ENCODE measurements at places on chromosomes 5 and 9. TPM values are rescaled to one million over a fixed set of nuclear protein-coding genes. Genes with fewer than 3 reads are reported as not detected.

DNA sequence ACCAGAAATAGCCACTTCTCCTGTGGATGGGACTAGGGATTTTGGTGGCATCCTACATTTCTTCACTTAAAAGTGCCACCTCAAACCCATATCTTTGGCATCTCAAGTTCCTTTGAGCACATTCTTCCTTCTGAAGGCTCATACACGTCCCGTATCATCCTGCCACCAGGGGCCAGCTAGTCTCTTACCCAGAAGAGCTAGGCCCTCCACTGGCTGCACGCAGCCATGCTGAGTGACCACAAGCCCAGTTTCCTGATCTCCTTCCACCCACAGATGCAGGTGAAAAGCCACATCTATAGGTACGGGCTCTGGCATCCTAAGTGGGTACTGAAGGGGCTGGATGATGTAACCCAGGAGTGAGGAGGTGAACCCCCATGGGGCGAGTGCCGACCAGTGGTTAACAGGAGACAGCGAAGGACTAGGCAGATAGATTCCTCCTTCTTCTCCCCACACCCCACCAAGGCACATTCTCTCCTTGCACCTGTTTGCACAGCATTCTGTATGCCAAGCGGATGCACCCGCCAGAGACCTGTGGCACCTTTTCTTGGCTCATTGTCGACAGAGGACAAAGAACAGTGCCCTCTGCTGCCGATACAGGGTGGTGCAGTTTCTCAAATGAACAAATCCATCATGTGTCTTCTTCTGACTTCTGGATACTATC lies 14.4 kb upstream of the SCGB3A1 start:
- peak; percentile 64 for DNase-seq

DNA sequence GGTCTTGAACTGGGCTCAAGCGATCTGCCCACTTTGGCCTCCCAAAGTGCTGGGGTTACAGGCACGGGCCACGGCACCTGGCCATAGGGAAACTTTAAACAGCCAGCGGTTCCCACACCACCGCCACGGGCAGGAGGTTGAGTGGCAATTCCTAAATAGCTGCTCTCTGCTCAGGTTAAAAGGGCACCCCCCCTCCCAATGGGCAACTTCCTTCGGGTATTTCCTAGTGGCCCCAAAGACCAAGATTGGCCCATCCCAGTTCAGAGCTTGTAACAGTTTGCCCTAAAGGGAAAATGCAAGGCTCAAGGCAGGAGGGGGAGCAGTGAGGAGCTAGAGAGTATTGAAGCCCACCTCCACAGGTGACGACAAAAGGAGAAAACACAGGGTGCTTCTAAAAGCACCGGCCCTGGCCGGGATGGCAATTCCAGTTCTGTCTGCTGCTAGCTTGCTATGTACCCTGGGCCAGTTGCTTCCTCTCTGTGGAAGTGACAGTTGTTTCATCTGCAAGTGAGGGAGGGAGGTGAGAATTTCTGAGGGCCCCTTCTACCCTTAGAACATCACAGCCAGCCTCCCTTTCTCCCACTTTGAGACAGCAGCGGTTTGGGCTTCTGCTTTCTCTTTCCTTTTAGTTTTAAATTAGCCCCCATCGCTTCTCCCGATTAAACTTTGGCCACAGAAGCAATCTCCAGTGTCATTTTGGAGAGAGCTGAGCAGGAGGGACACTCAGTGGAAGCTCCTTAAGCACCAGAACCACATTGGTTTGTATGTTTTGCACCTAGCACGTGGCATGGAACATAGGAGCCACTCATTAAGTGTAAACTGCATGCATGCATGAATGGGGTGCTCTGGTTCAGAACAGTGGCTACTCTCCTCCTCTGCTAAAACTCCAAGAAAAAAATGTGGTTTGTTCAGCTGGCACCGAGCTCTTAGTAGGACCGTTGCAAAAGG lies 17.3 kb upstream of the TNIP1 start:
- DNase-seq: no peak

DNA sequence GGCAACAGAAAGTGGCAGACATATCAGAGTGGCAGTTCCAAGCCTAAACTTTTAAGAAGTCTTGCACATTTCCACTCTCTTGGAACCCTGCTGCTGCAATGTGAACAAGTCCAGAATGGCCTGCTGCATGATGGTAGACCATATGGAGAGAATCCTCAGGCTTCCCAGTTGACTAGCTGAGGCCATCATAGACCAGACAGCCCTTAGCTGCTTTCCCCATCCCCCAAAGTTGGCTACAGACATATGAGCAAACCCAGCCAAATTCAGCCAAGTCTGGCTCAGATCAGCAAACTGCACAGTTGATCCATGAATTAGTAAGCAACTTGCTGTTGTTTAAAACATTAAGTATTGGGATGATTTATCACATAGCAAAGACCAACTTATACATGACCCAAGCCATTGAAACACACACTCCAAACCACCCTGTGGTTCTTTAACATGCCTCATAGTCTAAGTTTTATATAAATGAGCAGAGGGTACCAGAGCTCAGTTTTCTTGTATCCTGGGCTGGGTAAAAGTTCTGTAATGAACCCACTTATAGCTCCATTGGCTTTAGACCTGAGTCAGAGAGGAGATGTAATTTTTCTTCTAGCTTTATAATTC lies 19.9 kb downstream of the PPP3R2 start:
- no peak for DNase-seq

- no peak for DNase-seq
Measured at GRCh38 chr9:38144421-38144820, 75.4 kb upstream of the SHB start.

DNA sequence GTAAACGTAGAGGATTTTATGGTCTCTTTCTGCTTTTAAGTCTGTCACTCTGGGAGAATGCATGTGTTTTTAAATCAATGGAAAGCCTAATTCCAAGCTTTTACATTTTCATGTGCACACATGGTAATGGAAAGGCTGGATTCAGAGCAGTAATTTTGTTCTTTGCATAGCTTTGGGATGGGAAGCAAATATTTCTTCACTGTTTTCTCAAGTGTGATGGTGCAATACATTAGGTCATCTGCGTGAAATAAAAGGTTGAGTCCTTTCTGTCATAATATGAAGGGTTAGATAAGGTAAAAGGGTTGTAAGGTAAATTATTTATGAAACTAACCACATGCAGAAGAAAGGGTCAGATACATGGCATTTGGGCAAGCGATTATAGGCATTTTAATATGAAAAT lies 88.2 kb upstream of the NR3C1 start:
- DNase-seq: no peak

DNA sequence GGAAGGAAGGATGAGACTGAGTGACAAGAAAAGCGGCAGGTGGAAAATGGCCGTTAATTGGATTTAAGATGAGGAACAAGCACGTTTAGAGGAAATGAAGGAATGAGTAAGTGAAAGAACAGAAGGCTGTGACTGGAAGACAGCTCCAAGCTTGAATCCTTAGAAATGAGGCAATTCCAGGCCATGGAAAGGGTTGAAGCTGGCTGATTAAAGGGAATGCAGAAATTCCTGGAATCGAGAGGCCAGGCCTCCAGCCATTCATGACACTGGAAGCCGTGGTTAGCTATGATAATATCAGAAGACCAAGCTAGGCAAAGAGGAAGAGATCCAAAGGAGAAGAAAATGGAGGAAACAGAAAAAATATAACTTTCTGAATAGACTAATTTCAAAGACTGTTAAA lies 84.2 kb downstream of the ARL15 start:
- no peak for DNase-seq

DNA sequence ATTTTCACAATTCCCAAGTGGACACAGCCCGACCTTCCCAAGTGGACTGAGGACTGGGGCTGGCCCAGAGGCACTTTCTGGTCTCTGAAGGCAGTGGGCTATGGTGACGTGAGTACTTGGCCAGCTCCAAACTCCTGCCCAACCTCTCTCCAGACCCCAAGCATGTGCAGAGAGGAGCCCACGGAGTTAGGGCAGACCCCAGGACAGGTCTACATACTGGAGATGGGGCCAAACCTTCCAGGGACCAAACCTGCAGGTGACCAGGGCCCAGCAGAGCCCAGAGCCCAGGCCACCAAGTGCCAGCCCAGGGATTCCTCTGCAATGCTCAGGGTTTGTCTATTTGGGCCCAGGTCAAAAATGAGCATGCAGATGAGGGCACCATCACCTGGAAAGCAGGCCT lies 15.3 kb downstream of the BRD3 start:
- DNase-seq: no peak

DNA sequence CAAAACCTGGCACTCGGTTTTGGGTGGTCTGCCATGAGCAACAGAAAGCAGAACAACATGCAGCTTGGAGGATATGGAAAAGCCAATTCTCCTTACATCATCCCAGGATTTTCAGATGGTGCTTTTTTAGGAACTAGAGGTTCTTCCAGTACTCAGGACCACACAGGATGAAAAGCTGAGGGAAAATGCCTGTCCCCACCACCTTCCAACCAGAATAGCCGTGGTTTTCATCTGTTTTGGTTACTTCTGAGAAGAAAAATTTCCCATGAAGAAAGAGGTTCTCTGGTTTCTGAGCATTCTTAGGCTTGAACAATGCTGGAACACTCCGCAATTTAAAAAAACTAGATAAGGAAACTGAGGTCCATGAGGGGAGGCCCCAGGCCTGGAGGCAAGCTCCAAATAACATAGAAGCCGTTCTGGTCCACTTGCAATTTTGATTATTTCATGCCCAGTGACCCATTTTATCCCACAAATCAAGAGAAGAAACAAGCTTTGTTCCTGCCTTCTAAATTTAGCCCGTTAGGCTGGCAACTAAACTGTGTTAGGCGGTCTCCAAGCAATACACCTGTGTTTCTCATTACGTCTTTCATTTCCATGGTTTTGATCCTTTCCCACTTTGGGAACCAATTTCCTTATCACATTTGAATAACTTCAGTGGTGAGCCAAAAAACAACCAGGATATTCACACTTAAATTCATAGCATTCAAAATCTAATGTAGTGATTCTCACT lies 79.2 kb upstream of the SPIN1 start:
- no peak for DNase-seq

GRCh38 chr5:172185096-172185461 lies 2.9 kb downstream of the STK10 start:
- no peak for DNase-seq

DNA sequence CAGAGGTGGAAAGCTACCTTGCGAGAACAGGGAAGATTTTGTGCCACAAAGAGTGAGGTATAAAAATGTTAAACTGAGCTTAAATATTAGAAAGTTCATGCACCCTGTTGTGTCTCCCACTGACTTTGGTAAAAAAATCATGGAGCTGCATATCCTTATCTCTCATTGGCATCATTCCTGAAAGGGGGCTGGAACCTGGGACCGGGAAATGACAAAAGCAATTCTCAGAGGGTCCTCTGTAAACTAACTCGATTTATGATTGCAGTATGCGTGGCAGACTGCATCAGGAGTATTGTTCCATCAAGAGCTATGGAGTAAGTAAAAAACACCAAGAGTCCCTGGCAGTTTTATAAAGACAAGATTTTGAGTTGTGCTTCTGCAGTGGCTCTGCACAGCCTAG lies 148.8 kb downstream of the DCP2 start:
- no peak for DNase-seq

DNA sequence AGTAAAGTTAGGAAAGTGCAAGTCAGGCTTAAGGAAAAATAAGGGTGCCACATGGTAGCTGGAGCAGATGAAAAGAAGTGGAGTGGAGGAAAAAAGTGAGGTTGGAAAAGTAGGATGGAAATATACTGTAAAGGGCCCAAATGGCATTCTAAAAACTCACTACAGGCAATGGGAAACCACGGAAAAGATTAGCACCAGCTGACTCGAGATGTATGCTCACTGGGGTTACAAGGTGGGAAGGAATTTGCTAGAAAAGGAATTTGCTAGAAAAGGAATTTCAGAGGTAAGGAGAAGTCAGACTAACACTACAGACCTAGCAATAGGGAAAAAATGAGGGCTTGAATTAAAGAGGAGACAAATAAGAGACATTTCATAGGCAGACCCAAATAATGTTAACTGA lies 3.6 kb downstream of the PSMD5 start:
- DNase-seq: no peak

DNA sequence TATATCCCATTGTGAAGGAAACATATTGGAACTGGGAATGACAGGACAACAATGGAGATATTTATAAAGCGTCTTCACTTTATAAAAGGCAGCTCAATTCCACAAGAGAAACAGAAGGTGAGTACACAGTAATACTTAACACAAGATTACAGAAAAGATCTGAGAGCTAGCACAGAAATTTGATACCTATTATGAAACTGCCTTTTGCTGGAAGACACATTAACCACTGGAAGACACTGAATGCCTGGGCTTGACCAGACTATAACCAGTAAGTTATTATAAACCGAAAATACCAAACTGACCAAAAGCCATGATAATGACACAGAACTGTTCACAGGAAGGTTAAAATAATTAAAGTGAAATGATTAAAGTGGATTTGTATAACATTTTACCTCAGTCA lies 195.4 kb downstream of the NR2F1-AS1 start:
- DNase-seq: no peak

DNA sequence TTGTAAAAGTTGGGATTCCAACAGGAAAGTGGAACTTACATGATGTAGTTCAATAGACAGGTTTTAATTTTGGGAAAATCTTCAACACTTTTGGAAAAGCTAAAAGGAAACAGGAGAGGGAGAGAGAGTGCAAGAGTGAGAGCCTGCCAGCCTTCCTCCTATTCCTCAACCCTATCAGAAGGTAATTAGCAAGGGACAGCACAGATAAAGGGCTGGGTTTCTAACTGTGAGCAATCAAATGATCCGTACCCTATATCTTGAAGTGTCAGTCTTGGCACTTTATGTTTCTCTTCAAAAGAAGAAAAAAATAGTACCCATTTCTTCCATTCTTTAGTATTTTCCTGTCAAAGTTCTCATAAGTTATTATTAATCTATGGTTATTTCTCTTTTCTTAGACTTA lies 79.4 kb downstream of the FER start:
- DNase-seq: no peak

GRCh38 chr9:109619310-109619709 lies 121.2 kb upstream of the PTPN3 start:
- no peak for DNase-seq

- DNase-seq: no peak
Measured at GRCh38 chr5:135030123-135030955, 3.7 kb downstream of the PITX1 start.

The TLR4 gene
- 0.17 TPM for total RNA-seq

The ARL14EPL gene
- total RNA-seq: 0.44 TPM

The SPOCK1 gene
- total RNA-seq: not detected

The LCN1 gene
- total RNA-seq: not detected

The GRIN3A gene
- not detected for total RNA-seq

The PCDHGA10 gene
- total RNA-seq: not detected

The SLC36A3 gene
- not detected for total RNA-seq

The OLFM1 gene
- not detected for total RNA-seq

The SSNA1 gene
- 29.6 TPM for total RNA-seq

The MLANA gene
- total RNA-seq: not detected
